Ureter (tissue), 1 donor: ENCODE measurements at places on chromosomes 1 and 21. TPM values are rescaled to one million over a fixed set of nuclear protein-coding genes. Genes with fewer than 3 reads are reported as not detected.

DNA sequence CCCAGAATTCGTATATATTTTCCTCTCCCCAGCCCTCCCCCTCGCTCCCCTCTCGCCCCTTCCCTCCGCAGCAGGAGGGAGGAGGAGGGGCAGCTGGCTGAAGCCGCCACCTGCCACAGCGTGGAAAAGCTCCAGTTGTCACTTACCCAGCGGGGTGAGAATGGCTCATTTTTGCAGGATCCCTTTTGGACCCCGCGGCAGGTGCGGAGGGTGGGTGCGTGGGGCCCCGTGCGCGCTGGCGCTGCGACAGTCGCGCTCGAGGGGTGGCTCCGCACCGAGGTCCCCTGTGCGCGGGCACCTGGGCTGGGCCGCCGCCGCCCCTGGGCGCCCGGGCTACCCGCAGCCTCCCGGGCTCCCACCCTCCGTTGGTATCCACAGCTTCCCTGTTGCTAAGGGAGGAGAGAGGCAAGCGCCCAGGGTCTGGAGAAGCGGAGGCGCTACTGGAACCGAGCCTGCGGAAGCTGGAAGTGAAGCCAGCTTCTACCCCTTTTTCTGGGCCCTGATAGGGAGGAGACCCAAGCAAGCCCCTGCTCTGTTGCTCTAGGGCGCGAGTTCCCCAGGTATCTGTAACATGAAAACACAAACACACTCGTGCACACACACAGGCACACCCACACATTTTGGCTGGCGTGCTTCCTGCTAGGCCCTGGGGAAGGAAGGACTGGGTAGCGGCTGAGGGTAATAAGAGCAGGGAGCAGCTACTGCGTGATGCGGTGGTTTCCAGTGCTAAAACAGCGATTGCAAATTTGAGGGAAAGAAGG, at the start of gene ERICH3:
TSS of gene ERICH3 (minus strand) at position 442 of the 761 bp plus-strand sequence. CDS start at position 169, 273 bp downstream.
- no peak for DNase-seq

- no peak for DNase-seq
Observed at GRCh38 chr1:79683420-79683819, 676.9 kb upstream of the ADGRL4 start.

TAL1 gene
- 3.2 TPM for total RNA-seq

- no peak for DNase-seq
Observed at GRCh38 chr1:160162931-160163330, 11.5 kb downstream of the ATP1A4 start.
